GM12891 (cell line): ENCODE measurements at places on chromosomes 5 and 9.
A peak's percentile ranks its signal among the peaks of the same experiment; 100 is the strongest.

GRCh38 chr5:75450069-75450468 is 61.4 kb downstream of the CERT1 start:
- DNase-seq: no peak

DNA sequence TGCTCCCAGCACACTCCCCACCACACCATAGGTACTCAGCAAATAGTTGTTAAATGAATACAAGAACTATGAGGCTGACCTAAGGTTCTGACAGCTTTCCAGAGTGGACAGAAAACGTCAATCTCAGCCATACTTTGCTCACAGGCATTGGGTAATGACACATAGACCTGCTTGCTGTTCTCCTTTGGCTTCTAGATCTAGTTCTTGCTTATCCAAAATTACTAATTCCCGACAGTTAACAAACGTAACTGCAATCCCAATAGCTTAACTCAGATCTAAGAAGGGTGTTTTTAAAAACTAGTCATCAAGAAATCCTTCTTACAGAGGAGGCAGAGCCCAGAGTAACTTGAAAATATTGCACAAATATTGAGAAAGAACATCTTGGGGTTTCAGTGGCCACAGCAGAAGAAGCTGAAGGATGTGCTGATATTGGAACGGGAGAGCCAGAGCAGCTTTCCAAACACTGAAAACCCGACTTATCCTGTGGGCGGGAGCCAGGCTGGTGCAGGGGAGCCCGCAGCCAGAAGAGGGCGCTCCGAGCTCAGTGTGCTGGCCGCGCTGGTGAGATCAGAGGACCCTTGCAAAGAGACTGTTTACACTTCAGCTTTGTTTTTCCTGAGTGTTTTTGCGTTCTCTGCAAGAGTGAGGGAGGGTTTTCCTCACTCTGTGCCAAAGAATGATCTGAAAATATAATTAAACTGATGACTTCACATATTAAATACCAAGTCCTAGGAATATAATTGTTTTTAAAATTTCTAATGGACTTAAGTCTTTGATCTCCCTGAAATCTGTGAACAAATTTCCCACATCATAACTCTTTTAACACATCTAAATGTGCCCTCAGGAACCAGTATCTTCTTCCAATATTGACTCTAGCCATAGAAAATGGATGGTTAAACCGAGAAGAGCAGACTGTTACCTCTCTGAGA is 30.3 kb downstream of the FGF1 start:
- peak; percentile 74 for DNase-seq

DNA sequence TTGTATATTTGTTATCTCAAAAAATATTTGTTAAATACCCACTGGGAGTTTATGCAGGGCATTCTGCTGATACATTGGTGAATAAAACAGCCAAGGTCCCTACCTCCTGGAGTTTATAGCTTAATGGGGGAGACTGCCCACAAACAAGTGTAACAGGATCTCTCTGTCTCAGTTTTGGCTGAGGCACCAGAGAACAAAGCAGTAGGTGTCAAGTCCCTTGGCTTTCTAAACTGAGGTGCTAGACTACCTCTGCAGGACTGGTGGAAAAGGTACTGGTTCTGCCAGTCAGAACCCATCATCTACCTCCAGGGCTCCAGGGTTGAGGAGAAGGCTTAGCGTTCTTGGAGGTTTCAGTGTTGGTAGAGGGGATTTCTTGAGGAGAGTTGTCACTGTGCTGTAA is 188.4 kb upstream of the ELL2 start:
- DNase-seq: no peak

DNA sequence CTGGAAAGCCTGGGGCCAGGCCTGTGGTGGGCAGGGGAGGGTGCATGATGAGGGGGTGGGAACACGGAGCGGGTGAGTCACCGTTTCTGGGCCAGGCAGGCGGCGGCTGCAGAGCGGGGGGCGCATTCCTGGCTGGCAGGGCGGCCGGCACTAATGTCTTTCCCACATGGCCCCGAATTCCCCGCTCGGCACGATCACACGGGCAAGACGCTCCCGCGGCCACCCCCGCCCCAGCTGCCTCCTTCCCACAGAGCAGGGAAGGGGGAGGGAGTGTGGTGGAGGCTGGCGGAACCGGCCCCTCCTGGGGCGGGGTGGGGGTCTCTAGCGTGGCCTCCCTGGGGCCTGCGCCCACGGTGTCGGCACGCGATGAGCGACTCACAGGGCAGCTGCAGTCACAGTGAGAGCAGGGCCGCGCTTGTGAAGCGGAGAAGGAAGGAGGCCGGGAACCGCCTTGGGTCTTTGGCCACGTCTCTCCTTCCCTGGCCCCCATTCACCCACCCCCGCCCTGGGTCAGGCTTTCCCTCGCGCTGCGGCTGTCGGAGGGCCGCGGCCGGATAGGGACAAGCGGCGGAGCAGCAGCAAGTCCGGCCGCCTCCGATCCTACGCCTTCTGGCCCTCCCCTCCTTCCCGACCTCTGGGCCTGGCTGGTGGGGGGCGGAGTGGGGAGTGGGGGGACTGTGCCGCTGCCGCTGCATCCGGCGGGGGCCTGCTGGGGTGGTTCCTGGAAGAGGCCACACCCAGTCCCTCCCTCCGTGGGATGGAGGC is 48.9 kb downstream of the CXXC5 start:
- DNase-seq: peak; percentile 54

- DNase-seq: no peak
These were observed 2.0 kb upstream of the KDM3B start for GRCh38 chr5:138350563-138350890.

DNA sequence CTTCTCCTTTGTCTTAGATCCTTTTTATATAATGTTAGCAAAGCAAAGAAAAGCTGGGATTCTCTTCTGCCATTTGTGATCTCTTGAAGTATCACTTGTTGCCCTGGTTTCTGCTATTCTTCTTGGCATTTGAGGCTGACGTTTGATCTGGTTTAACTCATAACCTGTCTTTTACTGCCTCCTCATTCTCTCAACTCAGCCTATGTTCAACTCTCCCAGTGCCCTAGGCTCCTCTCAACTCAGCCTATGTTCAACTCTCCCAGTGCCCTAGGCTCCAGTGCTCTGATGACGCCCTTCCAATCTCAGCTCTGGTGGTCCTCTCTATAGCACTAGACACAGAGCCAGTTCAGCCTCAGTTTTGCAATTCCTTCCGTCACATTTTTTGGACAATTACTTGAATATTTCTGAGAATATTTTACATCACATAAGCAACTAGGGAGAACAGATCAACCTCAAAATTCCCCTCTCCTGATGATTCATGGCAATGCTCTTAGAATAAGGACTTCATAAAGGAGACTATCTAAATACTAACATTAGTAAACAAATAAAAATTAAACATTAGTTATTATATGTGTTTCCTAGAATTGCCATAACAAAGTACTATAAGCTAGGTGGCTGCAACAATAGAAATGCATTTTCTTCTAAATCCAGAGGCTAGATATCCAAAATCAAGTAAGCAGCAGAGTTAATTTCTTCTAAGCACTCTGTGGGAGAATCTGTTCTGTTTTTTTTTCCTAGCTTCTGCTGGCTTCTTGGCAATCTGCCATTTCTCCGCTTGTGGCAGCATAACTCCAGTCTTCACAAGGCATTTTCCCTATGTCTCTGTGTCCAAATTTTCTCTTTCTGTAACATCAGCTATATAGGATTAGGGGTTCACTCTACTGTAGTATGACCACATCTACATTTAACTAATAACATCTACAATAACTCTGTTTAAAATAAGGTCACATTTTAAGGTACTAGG is 662.1 kb upstream of the FTMT start:
- no peak for DNase-seq

- DNase-seq: no peak
These were observed 721 bp downstream of the GIN1 start for GRCh38 chr5:103119070-103119764.

DNA sequence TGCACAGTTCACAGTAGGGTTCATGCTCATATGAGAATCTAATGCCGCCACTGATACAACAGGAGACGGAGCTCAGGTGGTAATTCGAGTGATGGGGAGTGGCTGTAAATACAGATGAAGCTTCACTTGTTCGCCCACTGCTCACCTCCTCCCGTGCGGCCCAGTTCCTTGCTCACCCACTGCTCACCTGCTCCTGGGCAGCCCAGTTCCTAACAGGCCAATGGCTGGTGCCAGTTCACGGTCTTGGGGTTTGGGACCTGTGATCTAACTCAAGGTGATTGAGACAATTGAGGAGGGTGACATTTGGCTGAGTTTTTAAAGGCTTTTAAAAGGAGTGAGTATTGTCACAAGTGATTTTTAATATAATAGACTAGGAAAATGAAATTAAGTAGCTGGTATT is 45.4 kb downstream of the RAD23B start:
- DNase-seq: no peak

GRCh38 chr9:34994260-34994899 is 4.8 kb downstream of the DNAJB5 start:
- DNase-seq: no peak

GRCh38 chr9:79807971-79808370 is 236.2 kb downstream of the TLE4 start:
- no peak for DNase-seq

GRCh38 chr5:119405419-119405818 is 46.9 kb upstream of the HSD17B4 start:
- DNase-seq: no peak

GRCh38 chr5:114665551-114665950 is 303.7 kb downstream of the KCNN2 start:
- no peak for DNase-seq

GRCh38 chr9:132983491-132984201 is 5.2 kb downstream of the GFI1B start:
- DNase-seq: no peak

DNA sequence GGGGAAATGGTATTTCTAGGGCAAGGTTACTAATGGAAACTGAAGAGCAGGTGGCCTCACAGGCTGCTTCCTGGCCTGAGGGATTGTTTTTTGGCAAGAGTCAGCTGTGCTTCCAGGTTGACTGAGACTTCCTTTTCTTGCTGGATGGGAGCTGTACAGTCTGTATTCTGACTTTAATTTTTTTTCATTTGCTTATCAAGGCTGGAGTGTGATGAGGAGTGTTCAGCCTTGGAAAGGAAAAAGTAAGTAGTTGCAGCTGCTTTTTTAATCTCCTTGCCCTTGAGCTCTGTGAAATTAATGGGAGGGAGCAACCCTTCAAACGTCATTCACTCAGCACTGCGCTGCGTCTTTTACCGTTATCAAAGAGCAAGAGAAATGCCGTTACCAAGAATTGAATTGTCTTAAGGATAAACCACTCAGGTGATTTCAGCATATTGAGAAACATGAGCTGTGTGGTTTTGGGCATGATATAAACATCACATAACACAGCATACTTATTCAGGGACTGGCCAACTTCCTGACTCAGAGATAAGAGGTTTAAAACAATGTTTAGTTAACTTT is 47.6 kb downstream of the AQP7 start:
- no peak for DNase-seq

GRCh38 chr5:55533521-55534435 is 986 bp downstream of the PLPP1 start:
- DNase-seq: peak; percentile 43

- DNase-seq: no peak
These were observed 3.7 kb upstream of the SCGB3A1 start for GRCh38 chr5:180595046-180595379.

DNA sequence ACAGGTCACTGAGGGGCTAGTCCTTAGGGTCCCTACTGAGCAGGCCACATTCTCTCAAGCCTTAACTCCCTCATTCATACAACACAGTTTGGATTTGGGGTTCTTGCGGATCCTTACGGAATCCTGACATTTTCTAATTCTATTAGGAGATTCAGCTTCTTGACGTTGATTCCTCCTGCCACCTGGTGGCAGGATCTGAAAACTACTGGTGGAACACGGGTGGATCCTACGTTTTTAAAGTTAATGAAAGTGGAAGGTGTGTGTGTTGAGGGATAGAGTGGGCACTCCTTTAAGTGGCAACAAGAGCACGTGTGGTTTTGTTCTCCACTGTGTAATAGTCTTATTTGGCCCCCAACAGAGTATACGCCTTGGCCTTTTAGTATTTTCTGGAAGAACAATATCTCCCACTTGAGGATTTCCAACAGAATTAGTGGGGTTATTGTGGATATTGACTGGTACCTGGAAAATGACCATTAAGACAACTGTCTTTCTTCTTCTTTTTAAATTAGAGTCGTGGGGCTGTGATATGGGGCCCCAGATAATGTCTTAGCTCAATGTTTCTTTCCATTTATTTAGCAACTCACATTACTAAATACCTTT is 25.2 kb downstream of the SLC28A3 start:
- DNase-seq: no peak

DNA sequence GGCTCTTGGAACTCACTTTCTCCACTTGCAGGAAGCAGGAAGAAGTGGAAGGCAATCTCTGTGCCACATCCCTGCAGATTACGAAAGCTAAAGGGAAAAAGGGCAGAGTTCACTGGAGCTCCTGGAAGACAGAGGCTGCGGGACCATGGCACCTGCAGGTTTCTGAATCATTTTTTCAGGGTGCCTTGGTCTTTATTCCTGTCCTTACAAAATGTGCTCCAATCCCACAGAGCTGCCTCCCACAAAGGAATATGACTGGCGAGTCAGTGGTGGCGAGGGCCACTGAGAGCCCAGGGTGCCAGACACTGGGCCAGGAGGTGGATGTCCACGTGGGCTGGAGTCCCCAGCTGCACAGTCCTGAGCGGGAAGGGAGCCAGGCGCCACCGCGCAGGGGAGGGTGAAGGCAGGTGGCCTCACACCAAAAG is 183.0 kb downstream of the FANCC start:
- DNase-seq: no peak

DNA sequence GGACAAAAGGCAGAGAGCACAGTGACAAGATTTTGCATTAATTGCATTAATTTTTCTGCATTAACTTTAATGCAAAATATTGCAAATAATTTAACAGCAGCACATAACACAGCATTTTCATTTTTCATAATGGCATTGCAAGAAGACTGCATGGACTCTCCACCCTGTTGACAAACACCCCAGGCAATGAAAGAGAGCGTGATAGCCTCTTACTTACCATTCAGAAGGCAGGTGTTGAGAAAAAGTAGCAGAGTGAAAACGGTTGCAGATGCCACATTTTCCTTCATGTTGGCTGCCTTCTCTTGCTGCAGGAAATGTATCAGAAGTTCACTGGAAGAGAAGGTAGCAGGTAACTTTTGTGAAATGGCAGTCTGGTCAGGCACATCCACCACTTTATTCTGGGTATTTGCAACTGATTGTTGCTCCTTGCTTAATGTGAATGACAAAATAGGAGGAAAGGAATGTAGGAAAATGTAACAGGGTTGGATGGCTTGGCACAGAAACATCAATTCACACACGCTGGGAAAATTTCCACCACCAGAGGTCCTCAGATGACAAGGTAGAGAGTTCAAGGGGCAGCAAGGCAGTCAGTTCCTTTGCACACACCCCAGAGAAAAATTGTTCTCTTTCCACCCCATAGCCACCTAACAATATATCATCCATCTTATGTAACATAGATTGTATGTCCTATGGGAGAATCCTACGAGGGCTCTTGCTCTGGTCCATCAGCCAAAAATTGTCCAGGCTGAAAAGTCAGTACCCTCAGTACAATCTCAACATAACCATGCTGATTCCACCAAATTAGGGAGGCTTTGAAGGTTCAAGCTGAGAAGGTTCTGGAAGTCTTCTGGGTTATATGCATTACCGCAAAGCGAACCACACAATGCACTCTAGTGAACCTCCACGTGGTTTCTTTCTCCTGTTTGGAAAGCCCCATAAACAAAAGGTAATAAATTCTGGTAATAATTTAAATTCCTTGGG is 41.9 kb upstream of the AGXT2 start:
- DNase-seq: peak; percentile 29

- no peak for DNase-seq
These were observed 83.3 kb upstream of the NEK6 start for GRCh38 chr9:124174433-124174832.
